Activated T-helper 1 cell treated with Interleukin-2 at 50 U/mL for 16 hours (primary cell): ENCODE measurements at places on chromosomes 3 and 15.

GRCh38 chr15:38945551-38946298 lies 381.1 kb upstream of the RASGRP1 start:
- no peak for DNase-seq

DNA sequence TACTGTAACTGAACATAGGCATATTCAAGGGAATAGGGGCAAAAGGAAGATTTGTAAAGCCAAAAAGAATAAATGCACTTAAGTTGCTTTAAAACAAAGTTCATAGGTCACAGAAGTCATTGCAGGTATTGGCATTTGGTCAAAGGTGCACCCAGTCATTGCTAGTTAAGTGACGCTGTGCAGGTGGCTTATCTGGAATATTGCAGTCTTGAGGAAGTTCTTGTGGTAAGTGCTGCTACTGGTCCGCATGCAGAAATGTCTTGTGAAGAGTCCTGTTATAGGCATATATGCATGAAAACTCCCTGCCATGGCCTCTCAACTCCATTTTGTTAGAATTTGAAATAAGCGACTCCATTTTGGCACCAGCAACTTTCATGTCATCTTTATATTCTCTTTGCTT lies 293.1 kb downstream of the GBE1 start:
- no peak for DNase-seq

DNA sequence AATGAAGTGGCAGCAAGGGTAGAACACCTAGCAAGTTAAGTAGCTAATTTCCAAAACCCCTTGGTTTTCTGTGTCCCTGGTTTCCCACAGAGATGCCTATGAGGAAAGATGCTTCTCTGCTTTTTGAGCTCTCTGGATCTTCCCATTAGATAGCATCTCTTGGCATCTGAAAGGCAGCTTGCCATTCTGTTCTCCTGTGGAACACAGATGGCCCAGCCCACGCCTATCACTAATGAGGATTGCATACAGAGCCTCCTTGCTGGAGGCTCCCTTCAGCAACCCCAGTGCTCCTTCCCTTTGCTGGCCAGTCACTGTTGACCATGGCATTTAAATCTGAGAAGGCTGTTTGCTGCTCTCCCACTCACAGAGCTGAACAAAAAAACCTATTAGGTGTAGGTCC lies 34.4 kb upstream of the ETV5 start:
- no peak for DNase-seq

- no peak for DNase-seq
These were observed 15.3 kb upstream of the PHC3 start for GRCh38 chr3:170196833-170197232.

DNA sequence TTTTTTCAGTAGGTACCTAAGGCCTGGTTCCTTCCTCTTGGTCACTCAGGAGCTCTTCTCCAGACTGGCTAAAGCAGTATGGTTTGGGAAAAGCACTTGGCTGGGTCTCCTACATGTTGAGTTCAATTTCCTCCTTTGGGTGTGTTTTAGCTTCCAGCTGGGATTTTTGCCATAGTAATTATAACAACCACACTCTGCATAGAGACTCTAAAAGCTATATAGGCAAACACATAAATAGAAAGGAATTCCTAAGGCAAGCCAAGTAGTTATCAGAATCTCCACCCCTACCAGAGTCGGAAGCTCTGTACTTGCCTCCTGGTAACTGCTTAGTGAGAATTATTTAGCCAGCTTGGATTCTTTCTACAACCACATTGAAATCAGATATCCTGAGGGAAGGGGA lies 48.6 kb downstream of the FOXL2 start:
- no peak for DNase-seq

- no peak for DNase-seq
These were observed 126.7 kb downstream of the MYLK start for GRCh38 chr3:123757281-123757940.

DNA sequence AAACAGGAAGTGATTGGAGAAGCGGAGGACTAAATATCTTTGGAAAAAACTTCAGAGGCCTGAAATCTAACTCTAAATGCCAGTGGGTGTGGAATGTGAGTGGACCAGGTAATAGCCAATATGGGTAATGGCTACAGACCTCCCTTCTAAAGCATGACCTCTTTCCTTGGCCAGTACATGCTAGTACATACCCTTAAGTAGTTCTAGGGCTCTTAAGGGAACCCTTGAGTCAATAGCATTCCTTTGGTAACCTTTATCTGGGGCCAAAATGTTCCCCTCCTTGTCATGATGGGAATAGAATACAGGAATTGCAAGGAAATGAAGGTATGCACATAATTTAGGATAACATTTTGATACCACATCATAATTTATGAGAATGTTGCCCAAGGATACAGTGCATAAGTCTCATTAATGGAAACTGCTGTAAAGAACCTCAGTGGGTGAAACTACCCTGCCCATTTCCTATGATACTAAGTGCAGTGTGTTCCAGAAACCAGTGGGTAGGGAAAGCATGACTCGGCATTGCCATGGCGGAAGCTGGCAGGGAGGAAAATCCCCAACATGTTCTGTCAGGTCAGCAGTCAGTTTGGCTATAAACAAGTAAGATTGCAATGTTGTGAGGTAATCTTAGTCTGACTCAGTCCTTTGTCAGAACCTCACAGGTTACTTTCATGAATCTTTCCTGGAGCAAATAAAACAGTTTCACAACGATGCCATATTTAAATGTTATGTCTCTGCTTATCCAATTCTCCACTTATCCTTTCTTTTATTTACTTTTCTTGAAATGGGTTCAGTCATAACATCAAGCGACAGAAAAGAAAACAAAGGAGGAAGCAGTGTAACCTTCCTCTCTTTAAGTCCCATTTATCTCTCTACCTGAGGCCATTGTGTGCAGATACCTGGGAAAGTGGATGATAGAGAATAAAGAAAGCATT lies 23.5 kb upstream of the RAP2B start:
- DNase-seq = no peak

GRCh38 chr15:57100136-57100539 lies 181.7 kb downstream of the TCF12 start:
- DNase-seq = no peak

DNA sequence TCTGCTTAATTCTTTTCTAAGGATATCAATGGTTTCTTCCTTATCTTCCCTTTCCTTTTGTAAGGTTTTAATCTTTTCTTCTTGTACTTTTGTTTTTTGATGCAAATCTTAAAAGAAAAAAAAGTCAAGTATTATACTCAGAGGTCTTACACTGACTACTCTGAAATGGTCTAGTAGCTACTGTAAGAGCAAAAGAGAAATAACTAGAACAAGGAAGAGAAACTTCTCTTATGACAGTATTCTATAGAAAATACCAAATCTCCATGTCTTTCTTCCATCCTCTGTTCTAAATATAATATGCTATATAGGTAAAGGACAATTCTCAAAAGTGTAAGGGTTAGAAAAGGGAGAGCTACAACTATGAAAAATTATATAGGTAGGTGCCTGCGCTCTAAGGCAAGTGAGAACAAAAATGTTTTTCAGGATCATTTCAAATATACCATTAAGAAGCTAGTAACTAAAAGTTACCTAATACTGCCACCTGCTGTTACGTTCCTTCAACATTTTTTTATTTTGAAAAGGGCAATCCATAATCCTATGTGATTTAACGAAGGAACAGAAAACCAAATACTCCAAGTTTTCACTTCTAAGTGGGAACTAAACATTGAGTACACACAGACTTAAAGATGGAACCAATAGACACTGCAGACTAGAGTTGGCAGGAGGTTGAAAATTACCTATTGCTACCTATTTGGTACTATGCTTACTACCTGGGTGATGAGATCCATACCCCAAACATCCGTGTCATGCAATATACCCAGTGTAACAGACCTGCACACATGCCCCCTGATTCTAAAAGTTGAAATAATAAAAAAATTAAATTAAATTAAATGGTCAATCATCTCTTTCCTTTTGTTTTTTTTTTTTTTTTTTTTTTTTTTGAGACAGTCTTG lies 36.7 kb downstream of the CIP2A start:
- no peak for DNase-seq

DNA sequence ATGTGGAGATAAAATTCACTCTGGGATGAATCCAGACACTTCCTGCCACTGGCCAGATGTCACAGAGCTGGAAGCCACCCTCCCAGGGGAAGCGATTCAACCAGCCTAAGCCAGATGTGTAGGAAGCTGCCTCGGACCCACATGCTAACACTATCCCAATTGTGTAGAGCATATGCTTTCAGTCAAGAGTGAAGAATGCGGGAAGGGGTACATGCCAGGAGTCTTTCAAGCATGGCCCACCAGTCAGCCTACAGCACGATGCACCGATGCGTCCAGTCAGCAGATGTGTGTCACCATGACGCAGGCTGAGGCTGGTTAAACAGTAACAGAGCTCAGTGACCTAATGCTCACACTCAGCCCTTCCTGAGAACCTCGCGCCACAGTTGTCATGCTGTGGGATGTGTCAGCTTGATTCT lies 38.8 kb upstream of the BNC1 start:
- no peak for DNase-seq

- no peak for DNase-seq
These were observed 18.7 kb upstream of the OR4F6 start for GRCh38 chr15:101784644-101785043.

DNA sequence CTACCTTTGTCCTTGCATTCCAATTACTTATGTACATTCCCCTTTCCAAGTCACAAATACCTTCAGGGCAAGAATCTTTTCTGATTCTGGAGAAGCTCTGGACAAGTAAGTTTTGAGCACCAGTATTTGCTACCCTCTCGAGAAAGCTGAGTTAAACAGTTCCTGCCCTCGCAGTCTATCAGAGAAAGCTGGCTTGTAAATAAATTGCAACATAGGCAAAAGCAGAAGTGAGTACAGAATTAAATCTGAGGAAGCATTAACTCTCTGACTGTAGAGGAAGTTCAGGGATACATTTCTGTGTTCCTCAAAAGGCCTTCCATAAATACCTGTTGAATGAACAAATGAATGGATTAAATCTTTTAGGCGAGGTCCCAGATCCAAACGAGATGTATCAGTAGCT lies 1.2 kb downstream of the OSBPL11 start:
- DNase-seq = no peak
